ENCODE measurements at places on chromosomes 4 and X. TPM values are rescaled to one million over a fixed set of nuclear protein-coding genes. Genes with fewer than 3 reads are reported as not detected.

DNA sequence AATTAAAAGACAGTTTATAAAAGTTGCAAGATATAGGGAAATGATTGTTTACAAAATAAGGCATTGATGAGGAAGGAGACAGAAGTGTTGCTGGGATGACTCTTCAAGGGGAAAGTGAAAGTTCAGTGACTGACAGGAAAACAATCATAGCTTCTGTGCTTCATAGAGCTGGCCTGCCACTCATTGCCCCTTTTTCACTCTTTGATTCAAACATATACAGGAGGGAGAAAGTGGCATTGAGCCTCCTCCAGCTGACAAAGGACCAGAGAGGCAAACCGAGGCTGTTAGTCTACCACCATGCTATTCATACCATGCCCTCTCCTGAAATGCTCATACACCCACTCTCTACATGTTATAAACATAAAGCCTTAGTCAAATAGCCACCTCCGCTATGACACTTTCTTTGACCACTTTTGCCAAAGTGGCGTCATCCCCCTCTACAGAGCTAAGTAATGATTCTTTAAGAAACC, 79.2 kb upstream of the ATOH1 start:
- H3K4me1 ChIP-seq: peaks cover 32% of the 10 kb centered on the region
- H3K27me3 ChIP-seq: no peaks in the 10 kb centered on the region
- no peak overlapping the region for H3K4me3 ChIP-seq
- H3K36me3 ChIP-seq: no peaks in the 10 kb centered on the region
- H3K27ac ChIP-seq: no peak overlapping the region

The ADH1A gene
- total RNA-seq: not detected

The TLR6 gene
- total RNA-seq: 0.19 TPM

DNA sequence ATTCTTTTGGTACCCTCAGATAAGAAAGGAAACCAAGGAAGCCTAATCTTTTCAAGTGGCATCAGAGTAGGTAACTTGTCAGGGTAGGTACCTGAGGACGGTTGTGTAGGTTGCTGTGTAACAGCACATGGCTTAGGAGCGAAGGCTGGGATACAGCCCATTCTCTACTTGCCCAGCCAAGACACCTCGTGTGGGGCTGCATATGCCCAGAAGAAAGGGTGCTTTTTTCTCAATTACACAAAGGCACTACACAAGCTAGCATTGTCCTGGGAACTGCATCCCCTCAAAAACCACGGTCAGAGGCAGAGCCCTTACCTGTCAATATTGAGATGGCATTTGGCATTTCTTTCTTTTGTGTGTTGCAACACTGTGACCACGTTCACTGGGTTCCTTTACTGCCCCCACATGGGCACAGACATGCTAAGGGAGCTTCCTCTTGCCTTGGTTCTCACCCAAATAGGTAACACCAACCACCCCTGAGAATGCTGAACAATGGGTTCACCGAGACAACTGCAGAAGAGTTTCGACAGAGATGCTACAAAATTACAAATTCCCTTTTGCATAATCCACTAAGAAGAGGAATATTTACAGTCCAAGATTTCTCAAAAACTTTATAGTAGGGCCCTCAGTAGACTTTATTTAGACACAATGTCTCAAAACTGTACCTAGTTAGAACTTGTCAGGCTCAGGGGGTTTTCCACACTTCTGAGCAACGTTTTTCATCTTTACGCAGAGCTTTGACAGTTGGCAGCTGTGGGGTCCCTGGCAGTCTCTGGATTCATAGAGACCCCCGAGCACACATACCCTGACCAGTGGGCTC, 35.8 kb upstream of the TNIP3 start:
- H3K4me1 ChIP-seq: no peaks in the 10 kb centered on the region
- H3K27ac ChIP-seq: no peak overlapping the region
- no peak for DNase-seq
- no peak overlapping the region for H3K4me3 ChIP-seq
- H3K36me3 ChIP-seq: no peaks in the 10 kb centered on the region

The INTU gene
- total RNA-seq: 18.5 TPM

- peaks cover 13% of the 10 kb centered on the region for H3K36me3 ChIP-seq
- H3K4me1 ChIP-seq: peaks cover 32% of the 10 kb centered on the region
- H3K27ac ChIP-seq: no peak overlapping the region
- H3K4me3 ChIP-seq: peak overlapping the region; percentile 25
- no peak for DNase-seq
- H3K27me3 ChIP-seq: peaks cover 6% of the 10 kb centered on the region
Measured at GRCh38 chr4:41260116-41260733, 3.5 kb downstream of the UCHL1 start.

DNA sequence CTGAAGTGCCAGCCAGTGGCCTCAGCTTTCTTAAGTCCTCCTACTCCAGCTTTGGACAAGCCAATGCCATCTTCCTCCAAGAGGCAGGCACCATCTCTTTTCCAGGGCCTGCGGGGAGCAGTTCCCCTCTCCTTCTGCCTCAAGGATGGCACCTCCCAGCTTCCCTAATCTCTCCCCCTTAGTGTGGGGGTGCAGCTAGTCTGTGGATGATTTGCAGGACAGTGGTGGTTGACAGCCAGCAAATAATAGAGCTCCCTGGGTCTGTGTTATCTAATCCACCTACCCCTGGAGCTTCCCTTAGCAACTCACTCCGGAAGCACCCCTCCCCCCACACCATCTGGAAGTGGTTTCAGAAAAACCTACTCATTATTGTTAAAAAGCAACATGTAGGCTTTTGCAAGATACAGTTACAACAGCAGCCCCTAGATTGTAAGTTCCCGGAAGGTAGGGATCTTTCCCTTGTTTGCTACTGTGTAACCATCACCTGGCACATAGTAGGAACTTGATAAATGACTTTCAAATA, 247.1 kb downstream of the BCOR start:
- no peak for DNase-seq
- H3K27me3 ChIP-seq: no peaks in the 10 kb centered on the region
- H3K4me3 ChIP-seq: no peak overlapping the region
- peaks cover 45% of the 10 kb centered on the region for H3K4me1 ChIP-seq
- no peaks in the 10 kb centered on the region for H3K36me3 ChIP-seq

The IRS4 gene
- total RNA-seq: 0.36 TPM

DNA sequence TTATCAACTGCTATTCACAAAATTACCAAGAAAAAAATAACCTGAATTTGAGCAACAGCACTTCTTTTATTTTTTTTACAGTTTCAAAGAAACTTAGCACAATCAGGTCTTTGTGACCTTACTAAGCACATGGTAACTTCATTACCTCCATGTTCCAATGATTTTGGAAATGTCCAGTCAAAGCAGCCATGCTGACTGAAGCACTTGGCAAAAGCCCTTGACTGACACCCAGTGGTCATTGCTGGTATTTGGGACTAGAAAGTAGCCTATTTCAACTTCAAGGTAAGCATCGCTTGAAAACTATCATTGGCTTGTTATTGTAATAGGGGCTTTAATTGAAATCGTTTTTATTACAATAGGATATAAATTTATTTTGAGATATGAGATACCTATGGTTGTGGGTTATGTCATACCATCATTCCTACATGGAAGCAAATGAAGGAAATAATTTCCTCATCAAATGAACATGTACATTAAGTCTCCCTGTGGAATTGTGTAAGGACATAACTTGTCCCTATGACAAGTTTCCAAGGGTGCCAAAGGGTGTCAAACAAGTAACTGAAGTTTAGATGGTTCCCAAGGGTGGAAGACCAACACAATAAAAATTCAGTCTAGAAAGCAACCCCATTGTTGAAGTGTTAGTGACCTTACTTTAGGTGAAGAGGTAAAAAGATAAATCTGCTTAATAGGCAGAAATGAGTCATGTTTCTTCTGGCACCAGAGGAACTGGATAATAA, 15.2 kb upstream of the ANXA10 start:
- no peaks in the 10 kb centered on the region for H3K36me3 ChIP-seq
- H3K4me1 ChIP-seq: no peaks in the 10 kb centered on the region
- H3K4me3 ChIP-seq: no peak overlapping the region
- no peak overlapping the region for H3K27ac ChIP-seq

GRCh38 chrX:40576291-40576690, 4.5 kb upstream of the ATP6AP2 start:
- H3K27ac ChIP-seq: no peak overlapping the region
- no peak overlapping the region for H3K4me3 ChIP-seq
- DNase-seq: no peak
- peaks cover 4% of the 10 kb centered on the region for H3K4me1 ChIP-seq
- H3K27me3 ChIP-seq: no peaks in the 10 kb centered on the region

The SMIM10L2A gene
- total RNA-seq: 3.5 TPM

DNA sequence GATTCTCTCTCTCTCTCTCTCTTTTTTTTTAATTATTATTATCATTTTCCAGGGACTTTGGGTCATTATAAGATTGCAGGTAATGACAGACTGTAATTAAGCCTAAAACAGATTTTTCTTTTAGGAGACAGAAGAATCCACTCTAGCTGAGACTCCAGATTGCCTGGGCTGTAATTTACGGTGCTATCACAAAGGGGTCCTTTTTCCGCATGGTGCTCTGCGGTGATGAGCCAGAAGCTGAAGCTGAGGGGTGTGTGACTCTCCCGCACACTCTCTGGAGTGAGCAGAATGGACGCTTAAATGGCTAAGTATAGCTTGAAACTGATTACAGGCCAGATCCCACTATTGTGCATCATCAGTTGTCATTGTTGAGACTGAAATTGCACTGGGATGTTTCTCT, 50.0 kb downstream of the LGI2 start:
- peaks cover 21% of the 10 kb centered on the region for H3K27me3 ChIP-seq
- no peak for DNase-seq
- no peak overlapping the region for H3K4me3 ChIP-seq
- no peak overlapping the region for H3K27ac ChIP-seq

GRCh38 chrX:25337841-25338240, 322.1 kb upstream of the ARX start:
- H3K4me3 ChIP-seq: no peak overlapping the region
- no peaks in the 10 kb centered on the region for H3K27me3 ChIP-seq
- no peaks in the 10 kb centered on the region for H3K4me1 ChIP-seq
- no peak overlapping the region for H3K27ac ChIP-seq

GRCh38 chr4:139461022-139461628, 7.2 kb downstream of the RAB33B start:
- no peak overlapping the region for H3K4me3 ChIP-seq
- H3K27ac ChIP-seq: no peak overlapping the region
- H3K4me1 ChIP-seq: peaks cover 18% of the 10 kb centered on the region
- DNase-seq: no peak
- H3K27me3 ChIP-seq: no peaks in the 10 kb centered on the region
